HTR-8/SVneo (cell line): ENCODE measurements at places on chromosomes 16 and 17.

- DNase-seq = no peak
Measured at GRCh38 chr16:1997494-1998359, 8.0 kb downstream of the SYNGR3 start.

GRCh38 chr16:11835309-11835708 lies 16.0 kb downstream of the RSL1D1 start:
- no peak for DNase-seq

DNA sequence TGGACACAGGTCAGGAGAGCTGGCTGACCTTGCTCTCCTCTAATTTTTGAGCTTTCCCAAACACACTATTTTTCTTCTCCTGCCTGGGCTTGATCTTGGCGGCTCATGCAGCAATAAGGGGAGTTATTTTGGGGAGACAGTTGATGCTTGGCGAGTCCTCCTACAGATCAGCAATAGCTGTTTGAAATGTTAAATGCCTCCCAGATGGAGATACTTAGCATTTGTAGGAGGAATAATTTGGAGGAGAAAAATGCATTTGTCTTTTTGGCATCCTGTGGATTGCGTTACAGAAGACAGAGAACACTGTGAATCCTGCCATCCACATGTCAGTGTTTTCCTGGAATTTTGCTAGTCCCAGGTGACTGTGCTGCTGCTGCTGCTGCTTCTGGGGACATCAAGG lies 328.0 kb upstream of the XYLT1 start:
- DNase-seq = no peak

GRCh38 chr16:1124795-1125194 lies 28.1 kb upstream of the CACNA1H start:
- no peak for DNase-seq

- DNase-seq = no peak
Measured at GRCh38 chr16:87150681-87151280, 166.4 kb downstream of the C16orf95 start.

GRCh38 chr17:57597531-57598453 lies 147.3 kb downstream of the CCDC182 start:
- DNase-seq = peak; percentile 83

DNA sequence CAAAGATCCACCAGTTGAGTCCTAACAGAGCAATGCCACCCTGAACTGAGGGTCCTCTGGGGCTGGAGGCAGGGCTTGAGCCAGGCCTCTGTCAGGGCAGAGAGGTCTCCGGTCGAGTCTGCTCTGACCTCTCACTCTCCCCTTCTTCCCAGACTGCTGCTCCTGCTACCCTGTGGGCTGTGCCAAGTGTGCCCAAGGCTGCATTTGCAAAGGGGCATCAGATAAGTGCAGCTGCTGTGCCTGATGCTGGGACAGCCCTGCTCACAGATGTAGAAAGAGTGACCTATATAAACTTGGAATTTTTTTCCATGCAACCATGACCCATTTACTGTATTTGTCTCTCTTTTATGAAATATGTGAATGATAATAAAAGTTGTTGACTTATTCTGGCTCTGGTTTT lies 2.4 kb upstream of the MT1B start:
- DNase-seq = no peak

GRCh38 chr16:19238406-19238805 lies 47.1 kb upstream of the CLEC19A start:
- DNase-seq = no peak

DNA sequence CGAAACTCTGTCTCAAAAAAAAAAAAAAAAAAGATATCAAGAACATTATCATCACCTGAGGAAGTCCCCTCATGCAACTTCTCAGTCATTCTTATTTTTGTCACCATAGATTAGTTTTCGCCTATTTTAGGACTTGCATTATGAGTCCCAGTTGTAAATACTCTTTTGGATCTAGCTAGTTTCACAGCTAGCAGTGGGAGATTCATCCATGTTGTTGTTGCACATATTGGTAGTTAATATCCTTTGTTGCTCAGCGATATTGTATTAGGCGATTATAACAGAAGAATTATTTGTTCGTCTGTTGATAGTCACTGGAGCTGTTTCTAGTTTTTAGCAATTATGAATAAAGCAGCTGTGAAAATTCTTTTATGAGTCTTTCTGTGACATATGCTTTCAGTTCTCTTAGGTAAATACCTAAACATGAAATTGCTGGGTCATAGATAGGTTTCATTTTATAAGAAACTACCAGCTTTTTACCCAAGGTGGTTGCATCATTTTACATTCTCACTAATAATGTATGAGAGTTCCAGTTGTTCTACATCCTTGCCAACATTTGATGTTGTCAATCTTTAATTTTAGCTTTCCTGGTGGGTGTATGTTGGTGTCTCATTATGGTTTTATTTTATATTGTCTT lies 40.7 kb upstream of the MAP3K14 start:
- DNase-seq = no peak
